Hematopoietic multipotent progenitor cell treated with erythropoietin and hydrocortisone succinate and interleukin-3 and kit ligand, for 8 days (in vitro differentiated cells): ENCODE measurements at places on chromosomes 16 and 17.

GRCh38 chr17:66302761-66303626, 581 bp downstream of the PRKCA start:
- DNase-seq: peak; percentile 6

DNA sequence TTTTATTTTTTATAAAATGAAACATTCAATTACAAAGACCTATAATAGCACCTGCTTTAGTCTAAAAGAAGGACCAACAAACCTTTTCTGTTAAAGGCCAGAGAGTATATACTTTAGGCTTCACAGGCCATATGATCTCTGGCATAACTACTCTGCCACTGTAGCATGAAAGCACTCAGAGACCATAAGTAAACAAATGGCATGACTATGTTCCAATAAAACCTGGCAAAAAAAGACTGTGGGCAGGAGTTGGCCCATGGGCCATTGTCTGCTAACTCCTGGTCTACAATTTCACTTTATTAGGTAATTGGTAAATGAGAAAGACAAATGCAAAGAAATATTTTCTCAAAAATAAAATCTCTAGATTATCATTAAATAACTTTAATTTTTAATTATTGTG, 14.9 kb downstream of the CEP112 start:
- DNase-seq: no peak

DNA sequence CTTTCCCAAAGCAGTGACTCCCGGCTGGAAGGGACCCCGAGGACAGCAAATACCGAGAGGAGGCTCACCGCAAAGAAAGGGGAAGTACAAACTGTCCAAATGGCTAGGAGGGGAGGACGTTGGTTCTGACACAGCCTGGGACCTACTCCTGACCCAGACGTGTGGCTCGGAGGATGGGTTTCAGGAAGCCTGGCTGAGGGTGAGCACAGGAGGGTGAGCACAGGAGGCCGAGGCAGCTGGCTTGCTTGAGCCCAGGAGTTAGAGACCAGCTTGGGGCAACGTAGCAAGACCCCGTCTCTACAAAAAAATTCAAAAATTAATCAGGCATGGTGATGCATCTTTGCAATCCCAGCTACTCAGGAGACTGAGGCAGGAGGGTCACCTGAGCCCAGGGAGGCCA, 83.2 kb downstream of the C16orf78 start:
- no peak for DNase-seq

- DNase-seq: peak; percentile 29
Observed at GRCh38 chr17:74528491-74529199, 2.6 kb downstream of the CD300LB start.

- peak; percentile 88 for DNase-seq
Observed at GRCh38 chr16:17397499-17397891, 73.3 kb downstream of the XYLT1 start.

- DNase-seq: peak; percentile 58
Observed at GRCh38 chr17:39634384-39634871, 2.5 kb upstream of the STARD3 start.

DNA sequence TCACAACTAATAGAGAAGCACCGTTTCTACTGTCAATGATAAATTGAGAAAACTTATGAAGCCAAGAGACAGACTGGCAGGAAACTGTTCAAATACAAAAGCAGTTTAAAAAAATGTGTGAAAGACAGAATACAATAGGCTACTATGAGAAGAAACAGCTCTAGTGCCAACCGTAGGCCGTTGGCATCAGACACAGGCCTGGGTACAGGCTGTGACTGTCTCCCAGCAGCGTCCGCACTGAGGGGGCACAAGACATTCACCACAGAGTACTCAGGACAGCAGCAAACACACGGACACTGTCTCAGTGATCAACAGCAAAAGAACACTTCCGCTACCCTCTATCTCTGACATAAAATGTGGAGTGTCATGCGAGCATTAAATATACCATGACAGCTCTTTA, 7.8 kb upstream of the C1QBP start:
- no peak for DNase-seq

GRCh38 chr17:51064061-51064735, 56.5 kb downstream of the SPAG9 start:
- DNase-seq: no peak

- no peak for DNase-seq
Observed at GRCh38 chr16:78745108-78746019, 645.9 kb downstream of the WWOX start.

DNA sequence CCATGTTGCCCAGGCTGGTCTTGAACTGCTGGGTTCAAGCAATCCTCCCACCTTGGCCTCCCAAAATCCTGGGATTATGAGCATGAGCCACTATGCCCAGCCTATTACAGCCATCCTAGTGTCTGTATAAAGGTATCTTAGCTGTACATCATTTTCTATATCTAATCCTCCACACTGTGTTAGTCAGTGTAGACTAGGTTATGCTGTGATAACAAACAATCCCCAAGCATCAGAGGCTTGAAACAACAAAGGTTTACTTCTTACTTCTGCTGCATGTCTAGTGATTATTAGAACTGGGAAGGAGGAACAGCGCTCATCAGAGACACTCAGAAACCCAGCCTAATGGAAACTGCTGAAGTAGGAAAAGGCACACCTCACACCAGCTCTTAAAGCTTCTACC, 68.1 kb downstream of the ERCC4 start:
- no peak for DNase-seq

- DNase-seq: no peak
Observed at GRCh38 chr17:3260600-3260999, 37.6 kb downstream of the OR3A1 start.

GRCh38 chr16:58461056-58461455, 38.9 kb upstream of the NDRG4 start:
- DNase-seq: no peak

GRCh38 chr17:562174-562573, 152.5 kb downstream of the VPS53 start:
- DNase-seq: no peak

DNA sequence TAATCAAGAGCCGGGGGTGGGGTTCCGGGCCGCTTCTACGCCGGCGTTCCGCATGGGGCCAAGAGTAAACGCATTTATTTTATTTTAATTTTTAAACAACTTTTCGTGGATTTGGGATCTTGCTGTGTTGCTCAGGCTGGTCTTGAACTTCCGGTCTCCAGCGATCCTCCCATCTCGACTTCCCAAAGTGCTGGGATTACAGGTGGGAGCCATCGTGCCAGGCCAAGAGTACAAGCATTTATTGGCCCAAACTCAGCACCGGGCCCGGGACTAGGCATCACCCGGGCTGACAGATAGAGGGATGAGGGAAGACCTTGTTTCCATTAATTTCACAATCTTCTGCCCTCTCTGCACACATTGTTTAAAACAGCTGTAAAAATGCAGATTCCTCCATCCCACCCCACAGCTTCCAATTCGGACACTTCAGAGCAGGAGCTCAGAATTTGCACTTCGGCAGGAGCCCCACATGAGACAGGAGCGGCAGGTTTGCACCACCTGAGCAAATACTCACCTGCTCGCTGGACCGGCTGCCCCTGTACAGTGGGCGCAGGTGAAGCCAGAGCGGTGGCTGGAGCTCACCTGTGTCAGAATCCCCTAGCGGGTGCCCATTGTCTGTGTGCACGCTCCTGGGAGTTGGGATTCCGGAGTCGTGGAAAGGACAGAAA, 663 bp upstream of the GINS2 start:
- no peak for DNase-seq

GRCh38 chr16:69469807-69470561, 45.6 kb downstream of the CYB5B start:
- DNase-seq: no peak

- DNase-seq: peak; percentile 80
Observed at GRCh38 chr17:27633312-27634025, 2.5 kb downstream of the LGALS9 start.

DNA sequence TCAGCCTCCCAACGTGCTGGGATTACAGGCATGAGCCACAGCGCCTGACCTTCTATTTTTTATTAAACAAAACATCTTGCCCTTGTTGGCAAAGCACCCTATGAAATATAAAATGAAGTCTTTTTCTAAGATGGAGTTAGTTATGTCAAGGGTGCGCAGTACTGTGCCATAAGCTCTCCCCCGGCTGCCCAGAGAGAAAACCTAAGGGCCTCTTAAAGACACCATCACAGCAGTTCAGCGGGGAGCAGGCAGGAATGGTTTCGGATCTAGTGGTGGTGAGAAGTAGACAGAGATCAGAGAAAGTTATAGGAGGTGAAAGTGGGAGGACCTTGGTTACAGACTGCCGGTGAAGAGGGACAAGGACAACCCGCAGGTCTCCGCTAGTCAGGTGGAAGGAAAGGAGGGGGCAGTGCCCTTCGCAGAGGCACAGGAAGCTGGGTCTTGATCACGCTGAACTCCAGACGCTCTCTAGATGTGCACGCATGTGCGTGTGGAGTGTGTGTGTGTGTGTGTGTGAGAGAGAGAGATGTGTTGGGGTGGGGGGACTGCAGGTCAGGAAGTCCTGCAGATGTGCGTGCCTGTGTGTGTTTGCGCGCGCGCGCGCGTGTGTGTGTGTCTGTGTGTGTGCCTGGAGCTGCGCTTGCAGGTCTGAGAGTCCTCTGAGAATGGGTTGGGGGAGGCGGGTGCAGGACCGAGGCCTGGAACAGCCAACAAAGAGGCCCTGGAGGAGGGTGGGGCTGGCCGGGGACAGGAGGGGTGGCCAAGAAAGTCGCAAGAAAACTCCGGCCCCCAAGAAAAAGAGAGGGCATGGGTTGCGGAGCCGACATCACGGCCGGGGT, 748 bp upstream of the CMTM3 start:
- DNase-seq: peak; percentile 34

- no peak for DNase-seq
Observed at GRCh38 chr17:63519972-63520882, 2.9 kb upstream of the KCNH6 start.

GRCh38 chr17:17346428-17347233, 43.5 kb downstream of the NT5M start:
- no peak for DNase-seq

- DNase-seq: peak; percentile 53
Observed at GRCh38 chr16:30005341-30006094, 5.3 kb downstream of the DOC2A start.

DNA sequence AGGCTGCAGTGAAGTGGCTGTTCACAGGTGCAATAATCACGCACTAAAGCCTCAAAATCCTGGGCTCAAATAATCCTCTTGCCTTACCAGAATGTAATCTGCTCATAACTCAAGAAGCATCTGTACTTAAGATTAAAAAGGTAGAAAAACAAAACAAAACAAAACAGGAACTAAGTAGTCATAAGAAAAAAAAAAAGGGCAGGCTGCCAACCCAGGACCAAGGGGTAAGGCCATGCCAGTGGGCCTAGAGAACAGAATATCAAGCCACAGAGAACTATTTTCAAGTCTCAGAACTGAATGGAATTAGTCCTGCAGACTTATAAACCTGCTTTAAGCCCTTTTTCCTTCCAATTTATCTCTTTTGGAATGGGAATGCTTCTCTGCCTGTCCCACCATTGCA, 64.8 kb upstream of the TBC1D3K start:
- DNase-seq: no peak

DNA sequence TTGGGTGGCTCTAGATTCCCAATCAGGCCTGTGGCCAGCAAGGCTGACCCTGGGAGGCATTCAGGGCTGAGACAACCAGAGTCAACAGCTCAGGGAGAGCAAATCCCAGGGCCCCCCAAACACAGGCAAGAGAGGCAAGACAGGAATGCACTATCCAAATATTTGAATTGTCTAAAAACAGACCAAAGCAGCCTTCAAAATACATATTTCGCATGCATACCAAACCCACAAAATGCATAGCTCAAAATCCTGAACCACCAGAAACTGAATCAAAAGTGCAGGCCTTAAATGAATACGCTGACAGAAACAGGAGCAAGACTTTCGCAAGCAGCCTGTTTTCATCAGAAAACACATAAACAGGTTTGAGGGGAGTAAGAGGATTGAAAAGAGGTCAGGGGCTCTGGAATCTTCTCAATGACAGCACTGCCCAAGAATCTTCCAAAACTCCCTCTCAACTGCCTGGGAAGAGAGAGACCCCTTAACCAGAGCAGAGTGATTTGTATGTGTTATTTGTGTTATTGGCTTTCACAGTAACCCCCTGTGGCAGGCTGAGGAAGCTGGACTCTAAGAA, 213.6 kb upstream of the CDH5 start:
- DNase-seq: no peak

GRCh38 chr16:14310519-14310991, 239.4 kb downstream of the MRTFB start:
- DNase-seq: no peak

- peak; percentile 87 for DNase-seq
Observed at GRCh38 chr17:8376271-8377067, at the start of gene KRABD2. Gene KRABD2 (minus strand): TSS chr17:8376704.

GRCh38 chr16:28984619-28985135, at the start of gene LAT:
Gene LAT (plus strand): TSS chr16:28985052. CDS start chr16:28985418, 366 bp downstream.
- DNase-seq: peak; percentile 78

GRCh38 chr16:19108409-19109287, 5.1 kb upstream of the ITPRIPL2 start:
- DNase-seq: no peak

GRCh38 chr17:21033350-21033749, 9.5 kb downstream of the USP22 start:
- peak; percentile 35 for DNase-seq

DNA sequence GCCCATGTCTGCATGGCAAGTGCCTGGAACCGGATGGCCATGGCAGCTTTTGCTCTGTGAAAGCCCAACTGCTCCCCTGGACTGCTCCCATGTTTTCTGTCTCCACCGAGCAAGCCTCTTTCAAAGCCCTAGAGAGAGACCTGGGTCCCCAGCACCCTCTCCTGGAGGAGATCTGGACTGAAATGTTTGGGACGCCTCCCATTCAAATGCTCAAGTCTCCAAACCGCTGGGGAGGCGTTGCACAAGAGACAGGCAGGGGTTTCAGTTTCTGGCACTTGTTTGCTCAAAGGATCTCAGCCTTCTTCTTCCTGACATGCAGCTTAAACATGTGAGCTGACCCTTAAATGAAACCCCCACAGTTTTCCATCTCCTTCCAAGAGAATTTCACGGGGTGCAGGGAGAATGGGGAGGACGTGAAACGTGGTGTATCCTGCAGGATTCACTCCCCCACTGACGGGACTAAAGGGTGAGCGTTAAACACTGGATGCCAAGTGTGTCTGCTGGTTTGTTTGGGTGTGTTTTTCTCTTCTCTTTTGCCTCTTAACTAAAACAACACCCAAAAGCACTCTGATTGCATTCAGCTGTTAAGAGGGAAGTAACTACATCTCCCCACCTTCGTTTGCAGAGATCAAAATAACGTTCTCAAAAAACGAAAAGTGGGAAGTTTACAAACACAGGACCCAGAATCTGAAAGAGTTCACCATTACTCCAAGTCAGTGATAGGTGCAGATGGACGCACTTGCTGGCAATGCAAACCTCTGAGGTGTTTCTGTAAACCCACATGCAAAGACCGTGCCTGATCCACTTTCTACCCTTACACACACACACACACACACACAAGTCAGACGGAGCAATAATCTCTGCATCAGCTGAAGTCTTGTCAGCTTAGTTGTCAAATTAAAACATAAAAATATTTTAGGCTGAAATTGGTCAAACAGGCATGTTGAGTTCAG, 256.9 kb downstream of the C16orf95 start:
- no peak for DNase-seq

GRCh38 chr17:4527566-4528125, 27.5 kb downstream of the MYBBP1A start:
- DNase-seq: no peak

DNA sequence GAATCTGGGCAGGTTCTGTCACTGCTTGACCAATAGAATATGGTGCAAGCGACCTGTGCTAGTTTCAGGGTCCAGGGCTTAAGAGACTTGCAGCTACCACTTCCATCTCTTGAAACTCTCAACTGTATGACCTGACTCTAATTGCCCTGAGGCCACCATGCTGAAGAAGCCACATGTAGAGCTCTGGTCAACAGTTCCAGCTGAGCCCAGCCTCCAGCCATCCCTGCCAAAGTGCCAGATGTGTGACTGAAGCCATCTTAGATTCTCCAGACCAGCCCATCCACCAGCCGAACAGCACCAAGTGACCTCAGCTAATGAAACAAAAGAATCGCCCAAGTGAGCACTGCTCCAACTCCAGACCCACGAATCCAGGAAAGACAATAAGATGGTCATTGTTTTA, 3.4 kb upstream of the MT2A start:
- DNase-seq: no peak
